ENCODE measurements at places on chromosomes 3 and 15.
A peak's percentile ranks its signal among the peaks of the same experiment; 100 is the strongest.

DNA sequence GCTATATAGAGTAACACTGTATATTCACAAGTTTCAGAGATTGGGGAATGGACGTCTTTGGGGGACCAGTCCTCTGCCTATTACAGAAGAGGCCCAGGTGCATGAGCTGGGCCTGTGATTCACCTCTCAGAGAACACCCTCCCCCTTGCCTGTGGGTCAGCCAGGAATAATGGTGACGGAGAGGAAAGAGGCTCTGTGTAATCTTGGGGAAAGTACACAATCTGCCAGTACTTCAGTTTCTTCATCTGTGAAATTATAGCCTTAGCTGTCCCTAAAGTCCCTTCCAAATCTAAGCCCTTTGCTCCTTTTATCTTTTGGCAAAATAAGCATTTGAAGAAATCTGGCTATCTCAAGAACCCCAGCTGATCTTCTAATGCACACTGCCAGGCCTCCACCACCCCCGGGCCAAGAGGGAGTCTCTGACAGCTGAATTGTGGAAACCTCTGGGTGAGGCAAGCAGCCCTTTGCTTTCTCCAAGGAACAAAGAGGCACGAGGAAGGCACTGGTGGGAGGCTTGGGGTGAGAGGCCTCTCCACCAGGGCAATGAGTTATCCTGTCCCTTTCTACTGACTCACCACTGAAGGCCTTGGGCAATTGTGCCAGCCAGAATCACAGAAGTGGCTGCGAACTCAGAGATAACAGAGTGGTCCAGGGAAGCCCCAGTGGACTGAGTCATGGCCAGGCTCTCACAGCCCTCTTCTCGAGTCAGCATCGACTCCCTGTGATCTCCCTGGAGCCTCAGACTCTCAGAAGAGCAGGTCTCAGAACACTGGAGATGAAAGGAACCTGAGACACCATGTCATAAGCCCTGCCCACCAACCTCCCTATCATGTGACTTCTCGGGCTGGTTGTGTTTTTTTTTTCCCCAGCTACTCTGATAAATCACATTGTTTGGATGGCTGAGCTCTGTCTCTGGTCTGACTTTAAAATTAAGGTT, 31.8 kb downstream of the CCNL1 start:
- DNase-seq, result peak; percentile 98

- DNase-seq, result peak; percentile 25
Measured at GRCh38 chr3:54837964-54838363, 89.9 kb downstream of the LRTM1 start.

- DNase-seq, result no peak
Measured at GRCh38 chr15:85063088-85063487, 81.4 kb downstream of the PDE8A start.

DNA sequence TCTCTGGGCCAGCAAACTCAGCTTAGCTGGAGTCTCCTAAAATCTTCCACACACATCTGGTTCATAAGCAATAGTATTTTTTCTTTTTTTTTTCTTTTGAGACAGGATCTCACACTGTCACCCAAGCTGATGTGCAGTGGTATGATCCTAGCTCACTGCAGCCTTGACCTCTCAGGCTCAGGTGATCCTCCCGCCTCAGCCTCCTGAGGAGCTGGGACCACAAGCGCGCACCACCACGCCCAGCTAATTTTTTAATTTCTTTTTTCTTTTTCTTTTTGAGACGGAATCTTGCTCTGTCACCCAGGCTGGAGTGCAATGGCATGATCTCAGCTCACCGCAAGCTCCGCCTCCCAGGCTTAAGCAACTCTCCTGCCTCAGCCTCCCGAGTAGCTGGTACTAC, 34.3 kb downstream of the RNU5B-1 start:
- DNase-seq, result no peak

DNA sequence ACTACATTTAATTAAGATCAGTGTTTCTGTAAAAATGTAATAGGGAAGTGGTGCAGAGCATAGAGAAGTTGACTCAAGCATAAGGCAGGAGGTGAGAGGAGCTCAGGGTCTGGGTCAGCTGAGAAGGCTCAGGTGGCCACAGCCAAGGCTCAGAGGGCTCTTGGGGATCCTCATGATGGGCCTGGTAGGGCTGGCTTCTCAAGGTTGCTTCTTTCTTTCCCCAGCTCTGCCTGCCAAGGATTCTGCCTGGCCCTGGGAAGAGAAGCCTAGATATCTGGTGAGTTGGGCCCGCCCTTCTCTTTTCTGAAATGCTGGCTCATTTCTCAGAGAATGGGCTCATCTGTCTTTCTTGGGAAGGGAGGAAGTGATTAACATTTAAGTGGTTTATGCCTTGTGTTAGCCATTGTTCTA, 6.5 kb downstream of the ZNF589 start:
- peak; percentile 13 for DNase-seq

DNA sequence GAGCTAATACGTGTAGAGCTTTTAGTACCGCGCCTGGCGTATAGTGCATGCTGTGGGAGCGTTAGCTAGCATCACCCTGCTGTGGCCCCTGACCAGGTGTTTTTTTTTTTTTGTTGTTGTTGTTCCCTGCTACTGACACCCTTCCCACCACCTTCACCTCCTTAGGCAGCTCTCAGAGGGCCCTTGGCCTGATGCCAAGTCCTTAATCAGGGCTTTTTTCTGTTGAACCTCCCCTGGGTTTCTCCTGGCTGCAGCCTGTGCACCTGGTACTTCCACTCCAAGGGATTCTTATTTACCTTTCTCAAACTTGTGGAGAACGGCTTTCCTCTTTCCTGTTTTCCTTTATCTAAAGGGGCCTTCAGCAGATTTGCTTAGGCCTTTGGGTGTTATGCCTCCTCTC, 53.3 kb downstream of the SLC7A14 start:
- no peak for DNase-seq

GRCh38 chr3:47283193-47283537, 421 bp downstream of the KLHL18 start:
- peak; percentile 38 for DNase-seq

- DNase-seq, result no peak
Measured at GRCh38 chr3:115588201-115589115, 34.9 kb upstream of the GAP43 start.

GRCh38 chr15:73054417-73054953, 2.2 kb downstream of the NEO1 start:
- DNase-seq, result no peak

DNA sequence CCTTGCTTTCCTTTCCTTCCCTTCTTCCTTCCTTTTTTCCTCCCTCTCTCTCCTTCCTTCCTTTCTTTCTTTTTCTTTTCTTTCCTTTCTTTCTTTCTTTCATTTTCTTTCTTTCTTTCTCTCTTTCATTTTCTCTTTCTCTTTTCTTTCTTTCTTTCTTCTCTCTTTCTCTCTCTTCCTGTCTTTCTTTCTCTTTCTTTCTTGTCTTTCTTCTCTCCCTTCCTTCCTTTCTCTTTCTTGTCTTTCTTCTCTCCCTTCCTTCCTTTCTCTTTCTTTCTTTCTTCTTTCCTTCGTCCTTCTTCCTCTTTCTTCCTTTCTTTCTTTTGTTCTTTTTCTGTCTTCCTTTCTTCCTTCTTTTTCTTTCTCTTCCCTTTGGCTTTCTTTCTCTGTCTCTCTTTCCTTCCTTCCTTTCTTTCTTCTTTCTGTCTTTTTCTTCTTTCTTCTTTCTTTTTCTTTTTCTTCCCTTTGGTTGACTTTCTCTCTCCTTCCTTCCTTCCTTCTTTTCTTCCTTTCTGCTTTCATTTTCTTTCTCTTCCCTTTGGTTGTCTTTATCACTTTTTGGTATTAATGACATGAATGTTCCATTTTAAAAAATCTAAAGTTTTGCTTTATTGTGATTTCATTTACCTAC, 496.4 kb upstream of the CBLB start:
- DNase-seq, result no peak
